Cardiac muscle cell (in vitro differentiated cells and primary cell): ENCODE measurements at places on chromosomes 16 and 17. TPM values are rescaled to one million over a fixed set of nuclear protein-coding genes. Genes with fewer than 3 reads are reported as not detected.

GRCh38 chr16:20931066-20931600, 30.6 kb downstream of the LYRM1 start:
- DNase-seq, result no peak
- H3K27ac ChIP-seq, result peak overlapping the region; percentile 82
- peaks cover 12% of the 10 kb centered on the region for H3K4me1 ChIP-seq
- H3K27me3 ChIP-seq, result no peaks in the 10 kb centered on the region
- H3K4me3 ChIP-seq, result no peak overlapping the region

GRCh38 chr16:67157892-67158635, 1.6 kb downstream of the TRADD start:
- H3K27me3 ChIP-seq, result peaks cover 97% of the 10 kb centered on the region
- H3K36me3 ChIP-seq, result no peaks in the 10 kb centered on the region
- peaks cover 4% of the 10 kb centered on the region for H3K4me1 ChIP-seq

DNA sequence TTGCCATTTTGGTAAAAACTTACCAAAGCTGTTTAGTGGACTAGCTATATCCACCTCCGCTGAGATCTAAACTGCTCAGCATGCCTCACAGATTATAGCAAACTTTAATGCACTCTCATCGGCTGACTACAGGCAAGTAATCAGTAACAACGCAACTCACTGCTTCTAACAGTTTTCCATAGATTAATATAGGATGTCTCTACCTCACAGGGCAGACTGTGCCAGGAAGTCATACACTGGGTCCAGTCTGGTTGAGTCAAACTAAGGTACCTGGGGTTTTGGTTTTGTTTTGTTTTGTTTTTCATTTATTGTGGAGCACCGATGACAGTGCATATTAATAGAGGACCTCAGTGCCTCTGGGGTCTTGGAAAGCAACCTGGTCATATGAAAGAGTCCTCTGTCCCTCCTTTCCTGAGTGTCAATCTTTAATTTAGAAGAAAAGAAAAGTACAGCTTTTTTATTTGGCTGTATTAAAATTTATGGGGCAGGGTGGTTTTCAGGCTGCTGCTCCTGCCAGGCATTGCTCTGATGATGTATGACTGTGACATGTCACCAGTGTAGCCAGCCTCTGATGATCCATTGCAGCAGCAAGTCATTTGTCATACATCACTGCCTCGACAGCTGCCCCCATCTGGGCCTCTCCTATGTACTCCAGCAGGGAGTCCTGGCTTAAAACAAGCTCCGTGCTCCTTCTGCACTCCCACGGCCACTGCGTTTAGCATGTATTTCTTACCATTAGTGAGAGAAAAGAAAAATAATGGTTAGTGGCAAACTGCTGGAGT, 854.1 kb downstream of the KCNJ2 start:
- peak overlapping the region; percentile 81 for H3K27ac ChIP-seq
- no peaks in the 10 kb centered on the region for H3K36me3 ChIP-seq
- no peak overlapping the region for H3K4me3 ChIP-seq
- DNase-seq, result peak; percentile 75
- no peaks in the 10 kb centered on the region for H3K27me3 ChIP-seq
- H3K4me1 ChIP-seq, result peaks cover 22% of the 10 kb centered on the region

DNA sequence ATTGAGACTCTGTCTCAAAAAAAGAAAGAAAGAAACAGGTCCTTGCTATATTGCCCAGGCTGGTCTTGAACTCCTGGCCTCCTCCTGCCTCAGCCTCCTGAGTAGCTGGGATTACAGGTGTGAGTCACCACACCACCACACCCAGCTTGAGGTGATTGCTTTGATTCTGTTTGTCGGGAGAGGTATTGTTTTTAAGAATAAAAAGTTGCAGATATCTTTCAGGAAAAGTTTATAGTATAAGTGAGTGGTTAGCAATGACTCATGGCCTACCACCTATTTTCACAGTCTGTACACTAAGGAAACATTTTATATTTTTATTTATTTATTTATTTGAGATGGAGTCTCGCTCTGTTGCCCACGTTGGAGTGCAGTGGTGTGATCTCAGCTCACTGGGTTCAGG, 45.0 kb downstream of the RHOT1 start:
- no peak overlapping the region for H3K4me3 ChIP-seq
- no peaks in the 10 kb centered on the region for H3K4me1 ChIP-seq
- no peak overlapping the region for H3K27ac ChIP-seq
- no peak for DNase-seq

GRCh38 chr16:48961546-48961945, 320.1 kb downstream of the CBLN1 start:
- no peaks in the 10 kb centered on the region for H3K36me3 ChIP-seq
- DNase-seq, result no peak
- no peaks in the 10 kb centered on the region for H3K27me3 ChIP-seq
- H3K4me3 ChIP-seq, result no peak overlapping the region

GRCh38 chr16:20798364-20798763, 7.9 kb downstream of the ERI2 start:
- H3K27ac ChIP-seq, result no peak overlapping the region
- no peak for DNase-seq
- H3K4me1 ChIP-seq, result no peaks in the 10 kb centered on the region
- H3K36me3 ChIP-seq, result peaks cover 21% of the 10 kb centered on the region
- H3K4me3 ChIP-seq, result no peak overlapping the region

- H3K27me3 ChIP-seq, result no peaks in the 10 kb centered on the region
- no peak overlapping the region for H3K27ac ChIP-seq
- H3K36me3 ChIP-seq, result no peaks in the 10 kb centered on the region
- no peaks in the 10 kb centered on the region for H3K4me1 ChIP-seq
Measured at GRCh38 chr16:53043986-53044601, 8.6 kb downstream of the CHD9NB start.

- H3K4me3 ChIP-seq, result no peak overlapping the region
- H3K36me3 ChIP-seq, result no peaks in the 10 kb centered on the region
- DNase-seq, result no peak
Measured at GRCh38 chr17:51231999-51232398, 27.9 kb downstream of the MBTD1 start.

- no peak overlapping the region for H3K4me3 ChIP-seq
- no peaks in the 10 kb centered on the region for H3K4me1 ChIP-seq
- H3K27ac ChIP-seq, result no peak overlapping the region
- no peaks in the 10 kb centered on the region for H3K36me3 ChIP-seq
- H3K27me3 ChIP-seq, result no peaks in the 10 kb centered on the region
Measured at GRCh38 chr17:67637901-67638641, 79.7 kb upstream of the NOL11 start.

DNA sequence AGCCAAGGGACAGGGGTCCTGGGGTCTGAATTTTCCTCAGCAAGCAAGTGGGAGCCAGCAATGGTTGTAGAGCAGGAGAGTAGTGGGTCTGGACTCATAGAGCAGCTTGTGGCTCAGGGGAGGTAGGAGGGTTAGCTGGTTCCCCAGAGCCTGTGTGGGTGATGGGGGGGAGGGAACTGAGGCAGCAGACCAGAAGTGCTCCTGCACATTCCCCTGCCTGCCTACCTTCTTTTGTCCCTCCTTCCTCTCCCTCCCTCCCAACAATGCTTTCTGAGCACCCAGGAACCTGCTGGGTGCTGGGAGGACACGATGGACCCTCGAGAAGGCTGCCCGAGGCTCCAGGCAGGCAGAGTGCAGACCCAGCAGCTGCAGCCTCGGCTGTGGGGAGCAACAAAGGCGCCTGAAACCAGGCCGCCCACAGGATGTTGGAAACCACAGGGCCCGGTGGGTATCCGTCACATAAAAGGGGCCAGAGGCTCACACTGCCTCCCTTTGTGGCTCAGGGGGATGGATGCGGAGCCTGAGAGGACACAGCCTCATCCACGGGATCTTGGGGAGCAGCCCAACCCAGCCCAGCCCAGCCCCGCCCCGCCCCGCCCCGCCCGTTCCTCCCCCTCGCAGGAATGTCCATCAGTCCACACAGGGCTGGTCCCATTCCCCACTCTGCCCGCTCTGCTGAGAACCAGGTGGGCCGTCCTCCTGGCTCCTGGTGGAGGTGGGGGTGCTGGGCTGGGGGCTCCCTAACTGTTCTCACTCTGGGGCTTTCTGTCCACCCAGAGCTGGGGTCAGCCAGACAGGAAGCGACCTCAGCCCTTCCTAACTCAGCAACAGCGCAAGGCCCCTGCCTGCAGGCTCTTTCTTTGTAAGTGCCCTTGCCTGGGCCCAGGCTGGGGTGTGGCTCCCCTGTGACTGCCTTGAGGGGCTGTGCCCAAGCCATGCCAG, 1.7 kb upstream of the NLRC3 start:
- no peaks in the 10 kb centered on the region for H3K4me1 ChIP-seq
- no peaks in the 10 kb centered on the region for H3K36me3 ChIP-seq
- no peak overlapping the region for H3K4me3 ChIP-seq
- H3K27me3 ChIP-seq, result no peaks in the 10 kb centered on the region
- H3K27ac ChIP-seq, result no peak overlapping the region
- DNase-seq, result no peak

GRCh38 chr17:78496311-78496710, 80.9 kb downstream of the DNAH17 start:
- H3K4me3 ChIP-seq, result no peak overlapping the region
- H3K27ac ChIP-seq, result no peak overlapping the region
- no peak for DNase-seq
- H3K4me1 ChIP-seq, result no peaks in the 10 kb centered on the region
- no peaks in the 10 kb centered on the region for H3K36me3 ChIP-seq

DNA sequence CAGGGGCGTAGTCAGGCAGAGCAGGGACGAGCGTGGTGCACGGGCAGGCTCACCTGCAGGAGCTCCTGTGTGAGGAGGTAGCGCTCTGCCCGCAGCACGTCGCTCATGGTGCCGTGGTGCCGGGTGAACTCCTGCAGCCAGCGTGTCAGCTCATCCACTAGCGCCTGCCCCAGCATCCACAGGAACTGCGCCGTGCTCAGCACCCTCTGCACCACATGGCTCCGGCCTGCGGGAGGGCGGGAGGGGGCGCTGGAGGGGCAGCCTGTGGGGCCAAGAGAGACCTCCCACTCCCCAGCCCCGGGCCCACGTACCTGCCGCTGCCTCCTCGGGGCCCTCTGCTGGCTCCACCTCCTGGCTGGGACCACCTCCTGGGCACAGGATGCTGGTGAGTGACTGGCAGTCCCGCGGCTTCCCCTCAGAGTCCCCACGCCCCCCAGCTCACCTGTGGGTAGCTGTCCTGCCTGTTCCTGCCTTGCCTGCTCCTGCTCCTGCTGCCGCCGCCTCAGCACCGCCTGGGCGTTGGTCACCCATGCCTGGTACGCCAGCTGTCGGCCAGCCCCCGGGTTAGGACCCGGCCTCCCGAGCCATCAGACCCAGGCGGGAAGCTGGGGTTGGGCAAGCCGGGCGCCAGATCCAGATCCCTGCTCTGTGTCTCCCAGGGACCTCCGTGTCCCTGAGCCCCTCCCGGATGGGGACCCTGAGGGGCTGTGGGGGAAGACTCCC, 16.6 kb downstream of the CTU2 start:
- no peak overlapping the region for H3K27ac ChIP-seq
- peaks cover 19% of the 10 kb centered on the region for H3K36me3 ChIP-seq
- no peak overlapping the region for H3K4me3 ChIP-seq
- no peaks in the 10 kb centered on the region for H3K27me3 ChIP-seq
- no peak for DNase-seq
- H3K4me1 ChIP-seq, result no peaks in the 10 kb centered on the region

DNA sequence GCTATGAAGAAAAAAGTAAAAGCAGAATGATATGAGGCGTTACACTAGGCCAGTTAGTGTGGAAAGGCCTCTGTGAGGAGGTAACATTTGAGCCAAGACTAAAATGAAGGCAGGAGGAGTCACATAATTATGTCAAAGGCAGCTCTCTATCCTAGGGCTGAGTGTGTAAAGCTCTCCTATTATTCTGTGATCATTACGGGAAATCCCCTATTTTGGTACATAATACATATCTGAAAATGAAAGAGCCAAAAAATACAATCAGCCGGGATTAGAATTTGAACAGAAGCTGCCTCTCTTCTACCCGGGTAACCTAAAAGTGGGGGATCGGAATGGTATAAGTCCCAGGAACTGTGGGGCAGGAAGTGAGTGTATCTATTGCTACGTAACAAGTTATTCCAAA, 27.1 kb downstream of the HEATR3 start:
- no peaks in the 10 kb centered on the region for H3K4me1 ChIP-seq
- no peaks in the 10 kb centered on the region for H3K27me3 ChIP-seq
- H3K36me3 ChIP-seq, result peaks cover 7% of the 10 kb centered on the region
- no peak overlapping the region for H3K4me3 ChIP-seq
- DNase-seq, result no peak
- H3K27ac ChIP-seq, result no peak overlapping the region

DNA sequence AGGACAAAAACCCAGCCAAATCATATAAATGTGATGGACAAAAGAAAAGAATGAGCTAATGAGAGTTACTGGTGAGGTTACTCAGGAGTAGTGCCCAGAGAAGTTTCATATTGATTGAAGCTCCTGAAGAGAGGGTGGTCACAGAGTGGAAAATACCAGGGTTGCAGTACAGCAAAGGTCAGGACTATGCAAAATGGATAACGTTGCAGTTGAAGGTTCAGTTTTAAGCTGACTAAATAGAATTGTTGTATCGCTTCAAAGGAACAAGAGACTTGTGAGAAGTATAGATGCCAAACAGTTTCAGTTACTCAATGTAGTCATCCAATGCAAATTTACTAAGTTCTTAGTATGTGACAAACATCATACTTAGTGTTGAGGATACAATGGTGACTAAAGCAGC, 47.1 kb downstream of the ABCA8 start:
- peaks cover 7% of the 10 kb centered on the region for H3K4me1 ChIP-seq
- H3K27me3 ChIP-seq, result no peaks in the 10 kb centered on the region
- no peak overlapping the region for H3K4me3 ChIP-seq
- no peaks in the 10 kb centered on the region for H3K36me3 ChIP-seq

GRCh38 chr17:1724351-1724868, at the start of gene WDR81:
WDR81 (plus strand) TSS chr17:1724704; CDS start chr17:1724960, 256 bp downstream.
- no peaks in the 10 kb centered on the region for H3K36me3 ChIP-seq
- H3K27me3 ChIP-seq, result no peaks in the 10 kb centered on the region
- peak within 1 kb of the TSS; percentile 41 for H3K4me3 ChIP-seq
- DNase-seq, result peak; percentile 91

- peaks cover 19% of the 10 kb centered on the region for H3K27me3 ChIP-seq
- no peaks in the 10 kb centered on the region for H3K36me3 ChIP-seq
- no peak overlapping the region for H3K27ac ChIP-seq
- no peak overlapping the region for H3K4me3 ChIP-seq
Measured at GRCh38 chr16:1291576-1291974, 17.9 kb upstream of the UBE2I start.

Gene CYB5B
- total RNA-seq, result 27.9 and 36.6 TPM in 2 replicates

Gene HSD11B2
- total RNA-seq, result 0.28 and 0.36 TPM in 2 replicates
